ENCODE measurements at places on chromosomes 6 and 20.

- DNase-seq = peak; percentile 46
Measured at GRCh38 chr20:12068121-12068520, 150.4 kb downstream of the BTBD3 start.

DNA sequence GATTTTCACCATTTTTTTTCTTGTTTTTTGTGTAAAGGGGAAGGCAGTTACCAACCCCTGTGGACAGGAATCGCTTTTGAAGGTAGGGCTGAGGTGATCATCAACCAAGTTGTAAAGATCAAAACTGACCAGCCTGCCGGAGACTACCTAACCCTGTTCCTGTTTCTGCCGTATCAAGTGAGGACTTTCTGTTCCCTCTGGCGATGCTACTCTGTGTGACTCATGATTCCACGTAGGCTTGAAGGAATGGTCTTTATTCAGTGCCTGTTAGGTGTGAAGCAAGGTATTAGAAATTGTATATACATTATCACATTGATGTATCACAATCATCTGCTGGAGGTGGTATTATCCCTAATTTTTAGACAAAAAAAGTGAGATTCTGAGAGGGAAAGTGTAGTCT is 161.3 kb downstream of the SOX4 start:
- no peak for DNase-seq

- DNase-seq = no peak
Measured at GRCh38 chr6:163897030-163897429, 482.5 kb downstream of the QKI start.

DNA sequence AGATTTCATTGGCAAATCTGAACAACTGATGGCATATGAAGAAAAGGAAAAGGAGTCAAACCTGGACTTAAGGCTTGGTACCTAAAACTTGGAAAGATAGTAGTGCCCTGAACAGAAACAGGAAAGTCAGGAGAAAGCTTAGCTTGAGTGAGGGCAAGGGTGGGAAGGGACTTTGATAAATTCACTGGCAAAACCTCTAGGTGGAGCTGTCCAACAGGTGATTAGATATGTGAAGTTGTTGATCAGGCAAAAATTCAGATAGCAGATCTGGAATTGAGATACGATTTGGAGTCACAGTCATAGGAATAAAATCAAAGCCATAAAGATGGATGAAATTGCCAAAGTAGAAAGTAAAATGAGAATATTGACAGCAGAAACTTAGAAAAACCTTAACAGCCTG is 16.1 kb upstream of the ZNF292 start:
- DNase-seq = no peak

DNA sequence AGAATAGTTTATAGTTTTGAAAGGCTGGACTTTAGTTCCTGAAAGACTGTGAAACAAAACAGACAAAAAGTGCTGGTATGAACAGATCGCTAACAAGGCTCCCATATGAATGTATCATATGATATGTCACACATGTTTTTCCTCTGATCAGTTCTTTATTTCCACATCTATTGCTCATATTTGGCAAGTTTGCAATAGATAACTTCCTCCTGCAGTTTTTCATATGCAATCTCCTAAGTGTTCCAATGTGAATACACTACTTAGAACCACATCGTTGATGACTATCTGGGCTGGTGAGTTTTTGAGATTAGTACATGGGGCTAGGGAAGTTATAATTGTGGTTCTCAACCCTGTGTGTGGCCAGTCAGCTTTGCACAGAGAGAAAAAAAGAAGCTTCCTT is 23.1 kb downstream of the CRYBG1 start:
- peak; percentile 21 for DNase-seq
